Esophagus muscularis mucosa (tissue), 4 donors: ENCODE measurements at places on chromosomes 12 and 14. TPM values are rescaled to one million over a fixed set of nuclear protein-coding genes. Genes with fewer than 3 reads are reported as not detected.

The GUCY2C gene
- total RNA-seq = not detected

- no peak for DNase-seq
Observed at GRCh38 chr12:130031571-130032189, 127.9 kb upstream of the TMEM132D start.

DNA sequence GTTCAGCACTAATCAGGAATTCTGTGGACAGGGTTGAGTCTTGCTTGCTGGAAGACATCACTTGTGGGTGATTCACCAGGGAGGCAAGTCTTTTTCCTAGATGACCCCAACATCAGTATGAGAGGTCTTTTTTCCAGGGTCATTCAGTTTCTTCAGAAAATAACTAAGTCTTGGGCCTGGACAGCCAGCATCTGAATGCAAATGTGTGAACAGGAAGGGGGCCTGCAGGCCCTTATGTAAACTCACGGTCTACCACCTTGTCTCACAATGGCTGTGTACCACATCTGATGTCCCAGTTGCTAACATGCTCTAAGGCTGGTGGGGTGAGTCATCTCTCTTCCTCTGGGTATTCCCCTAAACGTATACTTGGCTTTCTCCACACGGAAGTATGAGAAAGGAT lies 79.2 kb downstream of the HECTD4 start:
- no peak for DNase-seq

The TBX3 gene
- total RNA-seq = 9.8 TPM

DNA sequence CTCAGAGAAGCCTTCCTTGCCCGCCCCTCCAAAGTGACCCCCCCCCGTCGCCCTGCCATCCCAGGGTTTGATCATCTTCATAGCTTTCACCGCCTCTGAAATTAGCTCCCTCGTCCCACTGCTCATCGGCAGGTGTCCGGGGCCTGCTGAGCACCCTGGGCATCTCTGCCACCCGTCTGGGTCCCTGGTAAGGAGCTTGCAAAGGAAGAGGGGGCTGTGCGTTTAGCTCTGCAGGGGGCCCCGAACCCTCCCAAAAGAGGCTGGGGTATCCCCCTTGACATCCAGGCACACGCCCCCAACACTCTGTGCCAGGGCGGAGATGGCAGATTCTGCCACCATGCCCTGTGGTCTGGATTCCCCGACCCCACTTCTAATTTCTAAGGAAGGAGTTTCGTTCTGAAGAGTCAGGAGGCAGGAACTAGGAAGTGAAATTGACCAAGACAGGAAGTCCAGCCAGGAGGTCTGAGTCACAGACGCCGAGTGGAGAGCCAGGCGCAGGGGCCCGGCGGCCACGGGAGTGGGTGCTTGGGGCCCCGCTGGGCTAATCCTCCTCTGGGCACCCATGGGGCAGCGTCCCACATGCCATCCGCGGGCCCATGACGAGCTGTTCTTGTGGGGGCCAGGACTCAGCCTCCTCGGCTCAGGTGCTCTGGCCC lies 95.7 kb downstream of the RFLNA start:
- DNase-seq = no peak

DNA sequence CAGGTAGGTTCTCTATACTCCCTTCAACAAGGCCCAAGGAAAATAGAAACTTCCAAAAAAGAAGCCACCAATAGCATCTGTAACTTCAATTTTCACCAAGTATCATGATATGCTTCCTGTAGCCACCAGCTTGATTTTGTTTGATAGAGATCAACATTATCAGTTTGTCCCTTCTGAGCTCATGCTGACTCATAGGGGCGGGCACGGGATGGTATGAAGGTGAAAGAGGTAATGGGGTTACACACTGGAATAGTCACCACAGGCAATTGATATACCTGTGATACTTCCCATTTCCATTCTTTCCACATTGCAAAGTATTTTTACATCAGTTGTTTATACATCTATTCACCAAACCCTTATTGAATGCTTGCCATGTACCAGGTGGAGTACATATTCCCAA lies 134.1 kb downstream of the KCNA5 start:
- no peak for DNase-seq

- no peak for DNase-seq
Observed at GRCh38 chr12:113880326-113880725, 85.8 kb downstream of the RBM19 start.

GRCh38 chr12:106226884-106227640 lies 20.8 kb downstream of the CKAP4 start:
- no peak for DNase-seq

The KLRF1 gene
- total RNA-seq = not detected

The FRMD6 gene
- total RNA-seq = 44.9 TPM

The NPFF gene
- total RNA-seq = not detected

- DNase-seq = no peak
Observed at GRCh38 chr14:77130386-77130785, 11.2 kb downstream of the ZDHHC22 start.

DNA sequence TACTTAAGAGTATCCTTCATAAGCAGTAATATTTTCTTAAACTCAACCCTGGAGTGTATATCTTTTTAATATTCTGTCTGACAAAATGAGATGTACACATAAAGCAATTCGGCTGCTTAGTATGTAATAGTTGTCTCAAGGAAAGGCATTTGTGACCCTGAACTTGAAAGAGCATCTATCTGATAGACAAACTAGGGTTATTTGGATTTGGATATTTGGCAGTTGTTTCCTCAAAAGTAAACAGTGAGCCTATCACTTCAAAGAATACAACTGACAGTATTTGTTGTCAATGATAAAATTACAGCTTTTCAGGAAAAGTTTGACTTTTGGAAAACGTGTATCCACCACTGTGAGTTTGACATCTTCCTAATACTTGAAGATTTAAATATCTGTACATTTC lies 123.4 kb downstream of the TGFB3 start:
- no peak for DNase-seq

- no peak for DNase-seq
Observed at GRCh38 chr12:70692681-70693288, 55.6 kb upstream of the PTPRB start.
